ENCODE measurements at places on chromosomes 7 and 10. TPM values are rescaled to one million over a fixed set of nuclear protein-coding genes. Genes with fewer than 3 reads are reported as not detected.

Gene SNX8
- total RNA-seq: 12.8 TPM

Gene CACNA2D1
- 0.92 TPM for total RNA-seq

Gene MRLN
- total RNA-seq: not detected

Gene TMEM213
- not detected for total RNA-seq

Gene KIF11
- 7.4 TPM for total RNA-seq

Gene LDB3
- 0.44 TPM for total RNA-seq

Gene GDF2
- not detected for total RNA-seq

Gene MYH16
- total RNA-seq: 0.76 TPM

GRCh38 chr7:70352906-70353305 lies 754.6 kb downstream of the AUTS2 start:
- no peak overlapping the region for H3K27ac ChIP-seq
- H3K4me3 ChIP-seq: no peak overlapping the region
- no peaks in the 10 kb centered on the region for H3K27me3 ChIP-seq
- H3K36me3 ChIP-seq: no peaks in the 10 kb centered on the region
- H3K4me1 ChIP-seq: peaks cover 3% of the 10 kb centered on the region

GRCh38 chr7:151868396-151869108 lies 8.4 kb downstream of the PRKAG2 start:
- peaks cover 18% of the 10 kb centered on the region for H3K4me1 ChIP-seq
- no peaks in the 10 kb centered on the region for H3K36me3 ChIP-seq
- H3K27me3 ChIP-seq: no peaks in the 10 kb centered on the region
- H3K4me3 ChIP-seq: peak overlapping the region; percentile 11

DNA sequence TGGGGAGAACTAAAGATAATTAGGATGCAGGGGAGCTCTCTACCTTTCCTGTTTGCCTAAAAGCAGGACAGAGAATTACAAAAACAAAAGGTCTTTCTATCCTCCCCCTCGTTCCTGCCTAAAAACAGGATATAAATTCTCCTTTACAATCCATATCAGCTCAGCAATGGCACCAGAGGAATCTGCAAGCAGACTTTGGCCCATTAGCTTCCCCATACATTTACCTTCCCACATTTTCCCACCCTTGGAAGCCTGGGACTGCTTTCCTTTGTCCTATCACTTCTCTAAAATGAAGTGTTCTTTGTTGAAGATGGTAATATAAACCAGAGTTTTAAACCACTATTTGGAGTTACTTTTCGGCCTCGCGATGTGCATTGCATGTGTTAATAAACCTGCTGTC lies 15.5 kb downstream of the SHTN1 start:
- DNase-seq: no peak
- H3K27ac ChIP-seq: no peak overlapping the region
- H3K27me3 ChIP-seq: no peaks in the 10 kb centered on the region
- H3K4me3 ChIP-seq: no peak overlapping the region
- H3K36me3 ChIP-seq: no peaks in the 10 kb centered on the region

DNA sequence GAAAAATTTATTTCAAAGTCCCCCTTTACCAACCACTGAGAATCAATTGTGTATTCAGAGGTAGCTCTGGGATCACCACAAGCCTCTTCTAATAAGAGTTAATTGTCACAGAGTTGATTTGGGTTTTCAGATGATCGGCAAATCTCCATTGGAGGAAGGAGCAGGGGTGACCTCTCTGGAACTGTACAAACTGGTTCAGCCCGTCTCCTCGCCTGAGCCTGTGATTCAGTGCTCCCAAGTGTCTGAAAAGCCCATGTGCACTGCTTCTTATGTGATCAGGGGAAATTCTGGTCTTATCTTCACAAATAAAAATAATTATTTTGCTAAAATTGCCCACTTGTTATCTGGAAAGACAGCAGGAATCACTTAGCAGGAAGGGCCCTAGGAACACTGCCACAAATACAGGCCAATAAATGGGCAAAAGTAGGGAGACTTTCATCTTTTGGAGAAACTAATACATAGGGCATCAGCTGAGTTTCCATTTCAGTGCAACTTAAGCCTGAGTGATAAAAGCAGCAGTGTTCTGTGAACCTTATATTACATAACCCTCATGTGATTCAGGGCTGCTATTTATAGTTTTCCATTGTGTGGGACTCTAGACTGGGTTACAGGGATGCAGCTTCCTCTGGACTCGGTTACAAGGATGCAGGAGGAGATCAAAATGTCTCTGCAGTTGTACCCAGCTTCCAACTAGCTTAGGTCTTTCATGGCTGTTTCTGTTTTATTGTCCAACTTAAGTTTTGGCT lies 32.3 kb downstream of the CDK1 start:
- no peak for DNase-seq
- H3K36me3 ChIP-seq: no peaks in the 10 kb centered on the region
- H3K27me3 ChIP-seq: no peaks in the 10 kb centered on the region
- peak overlapping the region; percentile 64 for H3K27ac ChIP-seq
- H3K4me3 ChIP-seq: no peak overlapping the region

- no peaks in the 10 kb centered on the region for H3K36me3 ChIP-seq
- no peak overlapping the region for H3K4me3 ChIP-seq
- H3K27me3 ChIP-seq: no peaks in the 10 kb centered on the region
Observed at GRCh38 chr10:125442856-125443540, 240.0 kb downstream of the TEX36 start.

- DNase-seq: no peak
- no peaks in the 10 kb centered on the region for H3K27me3 ChIP-seq
- no peaks in the 10 kb centered on the region for H3K36me3 ChIP-seq
- H3K4me1 ChIP-seq: no peaks in the 10 kb centered on the region
Observed at GRCh38 chr10:123862421-123863182, 29.0 kb downstream of the CPXM2 start.

DNA sequence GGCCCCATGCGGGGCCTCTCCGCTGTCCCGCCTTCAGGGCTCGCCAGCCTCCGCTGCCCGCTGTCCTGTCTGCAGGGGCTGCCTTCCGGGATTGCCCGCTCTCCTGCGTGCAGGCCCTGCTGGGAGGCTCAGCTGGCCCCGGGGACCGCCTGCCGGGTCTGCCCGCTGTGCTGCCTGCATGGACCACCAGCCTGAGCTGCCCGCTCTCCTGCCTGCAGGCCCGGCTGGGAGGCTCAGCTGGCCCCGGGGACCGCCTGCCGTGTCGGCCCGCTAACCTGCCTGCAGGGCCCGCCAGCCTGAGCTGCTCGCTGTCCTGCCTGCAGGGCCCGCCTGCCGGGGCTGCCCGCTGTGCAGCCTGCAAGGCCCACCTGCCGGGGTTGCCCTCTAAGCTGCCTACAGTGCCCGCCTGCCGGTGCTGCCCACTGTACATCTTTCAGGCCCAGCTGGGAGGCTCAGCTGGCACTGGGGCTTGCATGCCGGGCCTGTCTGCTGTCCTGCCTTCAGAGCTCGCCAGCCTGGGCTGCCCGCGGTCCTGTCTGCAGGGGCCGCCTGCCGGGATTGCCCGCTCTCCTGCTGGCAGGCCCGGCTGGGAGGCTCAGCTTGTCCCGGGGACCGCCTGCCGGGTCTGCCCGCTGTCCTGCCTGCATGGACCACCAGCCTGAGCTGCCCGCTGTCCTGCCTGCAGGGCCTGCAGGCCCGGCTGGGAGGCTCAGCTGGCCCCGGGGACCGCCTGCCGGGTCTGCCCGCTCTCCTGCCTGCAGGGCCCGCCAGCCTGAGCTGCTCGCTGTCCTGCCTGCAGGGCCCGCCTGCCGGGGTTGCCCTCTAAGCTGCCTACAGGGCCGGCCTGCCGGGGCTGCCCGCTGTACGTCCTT lies 165.1 kb downstream of the GLRX3 start:
- no peak overlapping the region for H3K27ac ChIP-seq
- H3K27me3 ChIP-seq: no peaks in the 10 kb centered on the region
- DNase-seq: peak; percentile 29
- H3K36me3 ChIP-seq: no peaks in the 10 kb centered on the region

DNA sequence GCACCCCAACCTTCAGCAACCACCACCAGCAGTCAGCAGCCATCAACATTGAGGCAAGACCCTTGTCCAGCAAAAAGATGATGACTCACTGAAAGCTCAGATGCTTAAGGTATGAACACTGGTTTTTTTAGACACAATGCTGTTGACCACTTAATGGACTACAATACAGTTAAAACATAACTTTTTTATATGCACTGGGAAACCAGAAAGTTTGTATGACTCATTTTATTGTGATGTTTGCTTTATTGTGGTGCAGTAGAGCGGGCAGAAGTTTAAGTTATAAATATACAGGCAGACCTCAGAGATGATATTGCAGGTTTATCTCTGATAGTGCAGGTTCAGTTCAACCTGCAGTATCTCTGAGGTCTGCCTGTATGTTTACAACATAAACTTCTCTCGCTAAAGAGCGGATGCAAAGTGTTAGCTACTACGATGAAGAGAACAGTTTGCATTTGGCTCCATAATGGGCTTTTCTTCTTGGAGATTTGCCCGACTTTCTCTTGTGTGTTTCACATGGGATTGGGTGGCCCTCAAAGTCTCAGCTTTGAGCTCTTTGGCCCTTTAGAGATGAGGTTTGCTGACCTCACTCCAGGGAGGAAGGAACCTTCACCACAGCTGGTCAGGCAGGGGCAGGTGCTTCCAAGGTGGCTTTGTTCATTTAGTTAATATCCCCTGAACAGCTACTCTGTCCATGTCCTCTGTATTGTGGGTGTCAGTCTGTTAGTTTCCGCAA lies 84.4 kb upstream of the SHH start:
- no peak overlapping the region for H3K27ac ChIP-seq
- H3K36me3 ChIP-seq: no peaks in the 10 kb centered on the region
- H3K4me1 ChIP-seq: no peaks in the 10 kb centered on the region
- no peak for DNase-seq

DNA sequence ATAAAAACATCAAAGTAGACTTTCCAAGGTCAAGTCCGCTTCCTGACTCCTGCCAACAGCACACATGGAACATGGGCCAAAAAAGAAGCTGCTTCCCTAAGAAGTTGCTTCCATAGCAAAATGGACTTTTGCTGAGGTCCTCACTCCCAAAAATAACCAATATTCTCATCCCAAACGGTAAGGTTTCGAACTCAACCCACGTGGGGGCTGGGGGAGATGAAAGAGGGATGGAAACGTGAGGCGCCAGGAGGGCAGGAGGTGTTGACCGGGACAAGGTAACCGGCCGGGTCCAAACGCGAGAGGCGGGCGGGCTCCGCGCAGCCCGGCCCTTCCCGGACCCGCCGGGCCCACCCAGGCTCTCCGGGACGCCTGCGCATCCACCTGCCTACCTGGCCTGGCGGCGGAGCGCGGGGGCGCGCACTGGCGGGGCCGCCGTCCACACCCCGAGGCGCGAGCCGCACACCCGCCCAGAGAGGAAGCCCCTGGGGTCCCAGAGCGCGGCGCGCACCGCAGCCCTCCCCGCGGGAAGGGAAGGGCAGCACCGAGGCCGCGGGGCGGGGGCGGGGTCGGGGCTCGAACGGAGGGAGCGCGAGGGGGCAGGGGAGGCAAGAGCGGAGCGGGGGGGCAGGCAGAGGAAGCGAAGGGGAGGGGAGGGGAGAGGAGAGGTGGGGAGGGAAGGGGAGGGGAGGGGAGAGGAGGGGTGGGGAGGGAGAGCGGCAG lies 742 bp downstream of the LMBR1 start:
- DNase-seq: no peak
- H3K36me3 ChIP-seq: no peaks in the 10 kb centered on the region
- H3K27ac ChIP-seq: peak overlapping the region; percentile 98
- H3K4me1 ChIP-seq: peaks cover 32% of the 10 kb centered on the region

DNA sequence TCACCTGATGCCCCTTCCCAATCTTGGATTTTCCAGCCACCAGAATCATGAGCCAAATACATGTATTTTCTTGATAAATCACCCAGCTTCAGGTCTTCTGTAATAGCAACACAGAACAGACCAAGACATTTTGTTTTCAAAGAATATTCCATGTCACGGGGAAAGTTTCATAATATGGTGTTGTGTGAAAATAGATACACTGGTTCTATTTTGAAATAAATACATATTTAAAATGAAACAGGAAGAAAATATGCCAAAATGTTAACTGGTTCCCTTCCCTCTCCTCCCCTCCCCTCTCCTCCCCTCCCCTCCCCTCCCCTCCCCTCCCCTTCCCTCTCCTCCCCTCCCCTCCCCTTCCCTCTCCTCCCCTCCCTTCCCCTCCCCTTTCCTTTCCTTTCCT lies 30.3 kb upstream of the CAMK1D start:
- no peaks in the 10 kb centered on the region for H3K36me3 ChIP-seq
- DNase-seq: no peak

GRCh38 chr10:123402656-123403055 lies 248.5 kb downstream of the BUB3 start:
- H3K4me1 ChIP-seq: no peaks in the 10 kb centered on the region
- H3K36me3 ChIP-seq: no peaks in the 10 kb centered on the region
- no peak for DNase-seq
- H3K4me3 ChIP-seq: no peak overlapping the region

GRCh38 chr7:112360681-112361080 lies 89.6 kb upstream of the IFRD1 start:
- no peaks in the 10 kb centered on the region for H3K27me3 ChIP-seq
- DNase-seq: no peak
- H3K4me1 ChIP-seq: no peaks in the 10 kb centered on the region
- H3K36me3 ChIP-seq: no peaks in the 10 kb centered on the region

- H3K4me3 ChIP-seq: peak within 1 kb of the TSS; percentile 72
- no peak for DNase-seq
- H3K36me3 ChIP-seq: peaks cover 54% of the 10 kb centered on the region
- H3K4me1 ChIP-seq: peaks cover 47% of the 10 kb centered on the region
- H3K27ac ChIP-seq: peak within 1 kb of the TSS; percentile 98
- no peaks in the 10 kb centered on the region for H3K27me3 ChIP-seq
Observed at GRCh38 chr10:133308421-133309099, at the start of the genes TUBGCP2 and ZNF511. TUBGCP2 (minus strand) TSS chr10:133308872; CDS start chr10:133302941, 5,931 bp downstream. ZNF511 (plus strand) TSS chr10:133308914; CDS start chr10:133308944, 30 bp downstream.

GRCh38 chr7:96952974-96953391 lies 52.4 kb upstream of the DLX6 start:
- DNase-seq: no peak
- H3K27me3 ChIP-seq: no peaks in the 10 kb centered on the region
- no peak overlapping the region for H3K4me3 ChIP-seq
- no peaks in the 10 kb centered on the region for H3K36me3 ChIP-seq
- peaks cover 24% of the 10 kb centered on the region for H3K4me1 ChIP-seq

DNA sequence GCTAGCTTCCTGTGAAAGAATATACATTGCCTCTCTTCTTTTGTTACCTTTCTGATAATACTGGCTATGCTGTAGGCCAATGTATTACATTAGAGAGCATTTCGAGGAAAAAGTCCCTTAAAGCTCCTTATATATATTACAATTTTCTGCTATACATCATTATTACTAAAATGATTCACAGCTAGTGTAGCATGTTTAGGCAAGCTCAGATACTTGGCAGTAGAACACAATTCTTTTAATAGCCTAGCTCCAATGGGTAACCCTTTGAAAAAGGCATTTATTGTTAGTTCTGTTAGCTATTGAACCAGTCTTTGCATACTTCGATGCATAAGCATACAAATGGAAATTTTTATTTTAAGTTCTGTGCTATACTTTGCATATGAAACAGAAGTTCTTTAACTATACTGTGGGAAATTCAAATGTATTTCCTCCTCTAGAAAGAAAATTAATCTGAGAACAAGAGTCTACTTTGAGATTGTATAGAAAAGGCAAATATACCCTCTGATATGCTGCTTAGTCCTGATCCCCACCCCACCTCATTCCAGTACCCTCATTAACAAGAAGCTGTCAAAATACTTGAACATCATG lies 55.6 kb upstream of the SKAP2 start:
- H3K4me3 ChIP-seq: no peak overlapping the region
- DNase-seq: no peak
- no peak overlapping the region for H3K27ac ChIP-seq
- no peaks in the 10 kb centered on the region for H3K27me3 ChIP-seq
- peaks cover 32% of the 10 kb centered on the region for H3K4me1 ChIP-seq
